B cell (primary cell): ENCODE measurements at places on chromosomes 6 and 20. TPM values are rescaled to one million over a fixed set of nuclear protein-coding genes. Genes with fewer than 3 reads are reported as not detected.

Gene C6orf163
- total RNA-seq: 10.0 and 11.8 TPM in 2 replicates

GRCh38 chr20:17320456-17320855 lies 93.6 kb downstream of the PCSK2 start:
- DNase-seq: no peak

- DNase-seq: no peak
These were observed 250.7 kb upstream of the FAM83B start for GRCh38 chr6:54595844-54596243.

- DNase-seq: no peak
These were observed 176.1 kb downstream of the TRIM27 start for GRCh38 chr6:28747631-28748157.

Gene RAB44
- 0.15 and 0.19 TPM in 2 replicates for total RNA-seq

Gene CHMP4B
- 81.6 and 83.9 TPM in 2 replicates for total RNA-seq
